ENCODE measurements at places on chromosomes 16 and 17.

- peak; percentile 18 for DNase-seq
These were observed 14.7 kb downstream of the CCR7 start for GRCh38 chr17:40550608-40551007.

- DNase-seq = no peak
These were observed 17.8 kb downstream of the RARA start for GRCh38 chr17:40326832-40327199.

GRCh38 chr17:36755586-36755985, 154.2 kb downstream of the MRM1 start:
- no peak for DNase-seq

DNA sequence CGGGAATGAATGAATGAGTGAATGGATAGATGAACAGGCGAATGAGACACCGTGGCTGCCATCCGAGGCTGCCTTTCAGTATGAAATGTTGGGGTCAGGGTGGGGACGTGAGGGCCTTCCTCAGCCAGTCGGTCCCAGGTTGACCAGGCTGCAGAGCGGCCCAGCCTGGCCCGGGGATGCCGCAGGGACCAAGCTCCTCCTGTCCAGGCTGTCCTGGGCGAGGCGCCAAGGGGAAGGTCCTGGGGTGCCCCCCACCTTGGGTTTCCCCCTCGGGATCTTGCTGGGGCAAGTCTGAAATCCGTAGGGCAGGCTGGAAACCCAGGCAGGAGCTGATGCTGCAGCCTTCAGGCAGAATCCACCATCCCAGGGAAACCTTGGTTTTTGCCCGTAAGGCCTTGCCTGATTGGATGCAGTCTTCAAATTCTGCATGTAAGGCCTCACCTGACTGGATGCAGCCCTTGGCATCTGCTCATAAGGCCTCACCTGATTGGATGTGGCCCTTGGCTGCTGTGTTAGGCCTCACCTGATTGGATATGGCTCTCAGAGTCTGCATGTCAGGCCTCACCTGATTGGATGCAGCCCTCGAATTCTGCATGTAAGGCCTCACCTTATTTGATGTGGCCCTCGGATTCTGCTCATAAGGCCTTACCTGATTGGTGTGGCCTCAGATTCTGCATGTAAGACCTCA, 61.7 kb upstream of the ZNF469 start:
- DNase-seq = no peak
